Left lung (tissue), 14 donors: ENCODE measurements at places on chromosomes 16 and 17.
A peak's percentile ranks its signal among the peaks of the same experiment; 100 is the strongest.

- DNase-seq = peak; percentile 40
Observed at GRCh38 chr16:77668201-77668600, 54.1 kb upstream of the NUDT7 start.

GRCh38 chr16:79517156-79517555 is 83.4 kb downstream of the MAF start:
- DNase-seq = no peak

DNA sequence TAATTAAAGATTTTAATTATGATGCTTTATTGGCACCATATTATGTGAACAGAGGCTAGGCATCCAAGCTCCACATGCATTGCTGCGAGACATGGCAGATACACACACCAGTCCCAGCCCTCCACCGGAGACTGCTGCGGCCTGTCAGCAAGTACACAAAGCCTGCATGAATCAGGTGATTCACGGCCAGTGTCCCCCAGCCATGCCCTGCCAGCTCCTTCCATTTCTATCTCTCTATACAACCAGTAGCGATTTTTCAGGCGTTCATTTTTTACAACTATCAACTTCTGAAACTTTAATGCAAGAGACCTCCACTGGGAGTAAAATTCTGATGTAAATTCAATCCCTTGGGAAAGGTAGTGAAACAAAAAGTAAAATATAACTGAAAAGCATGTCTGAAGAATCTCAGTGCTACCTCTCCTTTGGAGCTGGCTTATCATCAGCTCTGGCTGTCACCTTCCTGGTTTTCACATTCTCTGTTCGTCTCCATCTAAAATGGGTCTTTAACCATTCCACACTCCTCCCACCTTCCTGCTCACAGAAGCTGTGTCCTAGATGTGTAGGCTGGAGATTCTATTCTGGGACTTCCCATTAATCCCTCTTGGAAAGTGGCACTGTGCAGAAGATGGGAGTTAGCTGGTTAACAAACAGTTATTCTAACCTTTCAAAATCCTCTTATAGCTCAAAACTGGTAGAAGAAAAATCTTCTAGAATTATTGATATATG is 32.2 kb downstream of the HS3ST3A1 start:
- DNase-seq = no peak

DNA sequence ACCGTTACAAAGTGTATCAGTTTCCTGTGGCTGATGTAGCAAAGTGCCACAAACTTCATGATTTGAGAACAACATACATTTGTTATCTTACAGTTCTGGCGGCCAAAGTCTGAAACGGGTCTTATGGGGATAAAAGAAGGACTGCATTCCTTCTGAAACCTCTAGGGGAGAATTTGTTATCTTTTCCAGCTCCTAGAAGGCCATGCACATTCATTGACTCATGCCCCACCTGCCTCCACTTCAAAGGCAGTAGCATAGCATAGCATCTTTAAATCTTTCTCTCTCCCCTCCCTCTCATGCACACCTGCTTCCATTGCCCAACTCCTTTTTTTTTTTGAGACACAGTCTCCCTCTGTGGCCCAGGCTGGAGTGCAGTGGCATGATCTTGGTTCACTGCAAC is 190.7 kb upstream of the DYNLRB2 start:
- DNase-seq = no peak

DNA sequence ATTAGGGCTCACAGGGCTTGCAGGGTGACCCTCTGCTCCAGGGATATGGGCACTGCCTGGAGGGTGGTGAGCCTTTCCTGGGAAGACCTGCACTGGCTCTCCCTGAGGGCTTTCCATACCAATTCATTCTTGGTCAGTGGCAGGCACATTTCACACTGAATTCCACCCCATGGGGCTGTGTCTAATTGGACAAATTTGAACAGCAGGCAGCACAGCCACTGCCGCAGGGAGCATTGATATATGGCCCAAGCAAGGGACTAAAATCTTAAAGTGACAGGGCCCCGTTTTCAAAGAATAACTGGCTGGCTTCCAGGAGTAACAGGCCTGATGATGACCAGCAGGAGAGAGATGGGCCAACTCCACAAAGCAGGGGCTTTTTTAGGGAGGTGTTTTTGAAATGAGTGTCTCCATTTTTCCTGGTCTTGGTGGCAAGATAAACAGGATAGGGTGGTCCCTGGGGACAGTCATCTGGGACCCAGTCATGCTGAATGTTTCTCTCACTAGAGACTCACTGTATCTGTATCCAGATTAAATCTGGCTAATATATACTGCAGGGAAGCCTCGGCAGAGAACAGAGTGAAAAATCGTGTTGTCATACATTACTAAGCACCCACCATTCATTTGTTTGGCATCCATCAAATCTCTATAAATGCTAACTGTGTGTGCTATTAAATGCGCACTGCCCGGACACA is 74.1 kb upstream of the TBX2 start:
- no peak for DNase-seq

DNA sequence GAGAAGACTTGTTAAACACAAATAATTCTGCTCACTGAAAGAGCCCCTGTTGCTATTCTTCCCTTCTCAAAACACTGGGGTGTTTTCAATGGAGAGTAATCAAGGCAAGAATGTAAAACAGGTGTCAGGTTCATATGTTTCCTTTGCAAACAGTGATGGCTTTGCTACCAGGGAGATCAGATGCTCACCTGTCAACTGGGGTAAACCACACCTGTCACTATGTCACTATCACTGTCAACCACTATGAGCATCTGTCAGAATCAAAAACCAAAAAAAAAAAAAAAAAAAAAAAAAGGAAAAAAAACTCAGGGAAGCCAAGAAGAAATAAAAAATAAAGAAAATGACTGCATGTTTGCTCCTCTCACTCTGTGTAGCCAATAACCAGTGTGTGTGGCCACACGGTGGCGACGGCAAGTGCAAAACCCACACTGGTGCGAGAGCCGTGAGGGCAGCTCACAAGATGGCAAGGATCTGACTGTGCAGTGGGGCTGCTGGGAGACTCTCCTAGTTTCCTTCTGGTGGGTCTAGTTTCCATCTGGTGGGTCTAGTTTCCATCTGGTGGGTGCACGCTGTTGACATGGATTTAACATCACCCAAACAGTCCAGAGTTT is 22.7 kb downstream of the USP22 start:
- no peak for DNase-seq

GRCh38 chr16:85231959-85232358 is 119.7 kb upstream of the CIBAR2 start:
- DNase-seq = no peak
